ENCODE measurements at places on chromosomes 11 and 22. TPM values are rescaled to one million over a fixed set of nuclear protein-coding genes. Genes with fewer than 3 reads are reported as not detected.

Gene OR6A2
- total RNA-seq = not detected

Gene GCAT
- 24.7 TPM for total RNA-seq

Gene CNGA4
- total RNA-seq = 0.25 TPM

Gene CARD10
- total RNA-seq = 46.0 TPM

Gene DEFB131B
- not detected for total RNA-seq

Gene SLCO2B1
- 60.3 TPM for total RNA-seq

Gene UBE4A
- 42.2 TPM for total RNA-seq

Gene PDE3B
- 1.3 TPM for total RNA-seq

Gene TMEM121B
- total RNA-seq = not detected

Gene RFPL3
- not detected for total RNA-seq

Gene KRTAP5-11
- total RNA-seq = not detected

Gene PNPLA5
- total RNA-seq = not detected

Gene SORL1
- total RNA-seq = 3.1 TPM

Gene KIF18A
- total RNA-seq = 9.2 TPM

Gene CASP5
- total RNA-seq = not detected

Gene OR8G5
- not detected for total RNA-seq

Gene TECTA
- total RNA-seq = 0.50 TPM

Gene SPON1
- total RNA-seq = 2.9 TPM

Gene FAT3
- total RNA-seq = 1.9 TPM

Gene RGL4
- total RNA-seq = not detected

Gene KCNQ1
- 0.35 TPM for total RNA-seq

Gene TSSK2
- total RNA-seq = not detected

Gene KCNJ5
- total RNA-seq = not detected

Gene NDUFV1
- total RNA-seq = 184 TPM

Gene NXPE1
- total RNA-seq = not detected

Gene MYEOV
- 13.5 TPM for total RNA-seq

Gene AKIP1
- 56.3 TPM for total RNA-seq

Gene TMPRSS13
- total RNA-seq = 0.17 TPM

Gene DNHD1
- total RNA-seq = 2.5 TPM

Gene KLHL35
- 0.70 TPM for total RNA-seq

Gene SMC1B
- total RNA-seq = not detected

Gene MYO18B
- not detected for total RNA-seq

Gene ARHGAP8
- total RNA-seq = 5.3 TPM

Gene NXPE2
- 0.05 TPM for total RNA-seq

Gene CHADL
- total RNA-seq = 0.87 TPM

Gene MRGPRX4
- total RNA-seq = not detected

Gene RBMXL2
- not detected for total RNA-seq

Gene FAM180B
- not detected for total RNA-seq

Gene EIF3D
- total RNA-seq = 438 TPM

Gene PGA5
- not detected for total RNA-seq
